NAMALWA (cell line): ENCODE measurements at places on chromosomes 5 and 9.

GRCh38 chr5:68292316-68292715, 76.8 kb downstream of the PIK3R1 start:
- no peak for DNase-seq

DNA sequence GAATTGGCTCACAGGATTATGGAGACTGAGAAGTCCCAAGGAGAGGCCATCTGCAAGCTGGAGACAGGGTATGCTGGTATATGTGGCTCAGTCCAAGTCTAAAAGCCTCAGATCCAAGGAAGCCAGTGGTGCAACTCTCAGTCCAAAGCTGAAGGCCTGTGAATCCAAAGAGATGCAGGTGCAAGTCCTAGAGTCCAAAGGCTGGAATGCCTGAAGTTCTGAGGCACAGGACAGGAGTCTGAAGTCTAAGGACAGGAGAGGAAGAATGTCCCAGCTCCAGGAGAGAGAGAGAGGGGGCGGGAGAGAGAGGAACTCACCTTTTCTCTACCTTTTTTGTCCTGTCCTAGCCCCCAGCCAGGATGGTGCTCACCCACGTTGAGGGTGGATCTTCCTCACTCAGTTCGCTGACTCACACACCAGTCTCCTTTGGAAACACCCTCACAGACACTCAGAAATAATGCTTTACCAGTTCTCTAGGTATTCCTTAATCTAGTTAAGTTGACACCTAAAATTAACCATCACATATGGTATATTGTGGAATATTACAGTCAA, 49.6 kb downstream of the KCNN2 start:
- no peak for DNase-seq

- no peak for DNase-seq
Measured at GRCh38 chr9:14097666-14098415, 216.1 kb downstream of the NFIB start.

GRCh38 chr5:36728697-36729543, 122.5 kb downstream of the SLC1A3 start:
- peak; percentile 91 for DNase-seq

- no peak for DNase-seq
Measured at GRCh38 chr9:127973169-127974000, 7.4 kb downstream of the EEIG1 start.

DNA sequence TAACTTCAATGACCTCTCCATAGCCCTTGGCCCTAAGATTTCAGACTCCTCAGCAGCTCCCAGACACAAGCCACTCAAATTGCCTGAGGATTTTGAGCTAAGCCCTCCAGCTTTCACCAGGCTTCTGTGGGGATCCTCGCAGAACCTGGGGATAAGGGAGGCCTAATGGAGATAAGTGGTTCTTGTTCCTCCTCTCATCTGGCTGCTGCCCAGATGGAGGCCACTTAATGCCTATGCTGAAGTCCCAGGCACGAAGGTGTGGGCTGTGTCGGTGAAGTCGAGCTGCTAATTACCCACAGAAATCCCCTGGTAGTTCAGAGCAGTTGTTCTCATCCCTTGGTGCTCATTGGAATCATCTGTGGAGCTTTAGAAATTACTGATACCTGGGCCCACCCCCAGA, 10.3 kb upstream of the FAT2 start:
- DNase-seq = no peak

GRCh38 chr5:180868960-180869359, 7.9 kb upstream of the ZFP62 start:
- peak; percentile 77 for DNase-seq

DNA sequence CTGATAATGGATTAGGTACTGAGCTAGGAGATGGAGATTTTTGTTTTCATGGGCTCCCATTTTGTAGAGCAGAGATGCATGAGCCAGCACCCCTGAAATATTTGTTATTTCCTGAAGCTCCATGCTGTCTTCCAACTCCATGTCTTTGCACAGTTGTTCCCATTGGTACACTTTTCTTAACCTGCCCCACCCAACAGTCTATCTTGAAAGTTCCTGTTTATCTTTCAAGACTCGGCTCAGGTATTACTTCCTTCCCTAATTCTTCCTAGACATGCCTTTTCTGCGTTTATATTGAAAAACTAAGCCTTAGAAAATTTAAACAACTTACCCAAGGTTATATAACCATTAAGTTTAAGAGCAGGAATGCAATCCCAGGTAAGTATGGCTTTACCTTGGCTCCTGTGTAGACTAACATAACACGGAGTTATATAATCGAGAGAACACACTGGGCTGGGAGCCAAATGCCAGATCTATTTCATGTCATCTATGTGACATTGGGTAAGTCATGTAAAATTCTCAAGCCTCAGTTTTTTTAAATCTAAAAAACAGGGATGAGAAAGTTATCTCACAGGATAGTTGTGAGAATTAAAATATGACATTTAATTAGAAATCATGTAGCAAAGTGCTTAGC, 67.4 kb downstream of the LIX1 start:
- no peak for DNase-seq

DNA sequence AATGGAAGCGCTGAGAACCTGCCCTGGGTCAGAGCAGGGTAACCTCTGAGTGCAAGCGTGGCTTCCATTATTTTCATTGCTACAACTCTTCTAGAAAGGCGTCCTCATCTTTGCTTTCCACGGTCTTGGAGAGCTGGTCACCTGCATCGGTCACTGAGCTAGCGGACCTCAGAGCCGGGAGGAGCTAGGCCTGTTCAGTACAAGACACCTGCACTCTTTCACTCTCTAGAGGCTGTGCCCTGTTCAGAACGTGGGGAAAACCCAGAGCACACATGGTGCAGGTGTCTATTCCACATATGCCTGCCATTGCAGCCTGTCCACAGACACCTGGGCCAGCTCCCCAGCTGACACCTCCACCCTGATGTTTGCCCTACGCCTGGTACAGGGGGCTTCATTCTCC, 147.8 kb upstream of the IRX2 start:
- DNase-seq = no peak

DNA sequence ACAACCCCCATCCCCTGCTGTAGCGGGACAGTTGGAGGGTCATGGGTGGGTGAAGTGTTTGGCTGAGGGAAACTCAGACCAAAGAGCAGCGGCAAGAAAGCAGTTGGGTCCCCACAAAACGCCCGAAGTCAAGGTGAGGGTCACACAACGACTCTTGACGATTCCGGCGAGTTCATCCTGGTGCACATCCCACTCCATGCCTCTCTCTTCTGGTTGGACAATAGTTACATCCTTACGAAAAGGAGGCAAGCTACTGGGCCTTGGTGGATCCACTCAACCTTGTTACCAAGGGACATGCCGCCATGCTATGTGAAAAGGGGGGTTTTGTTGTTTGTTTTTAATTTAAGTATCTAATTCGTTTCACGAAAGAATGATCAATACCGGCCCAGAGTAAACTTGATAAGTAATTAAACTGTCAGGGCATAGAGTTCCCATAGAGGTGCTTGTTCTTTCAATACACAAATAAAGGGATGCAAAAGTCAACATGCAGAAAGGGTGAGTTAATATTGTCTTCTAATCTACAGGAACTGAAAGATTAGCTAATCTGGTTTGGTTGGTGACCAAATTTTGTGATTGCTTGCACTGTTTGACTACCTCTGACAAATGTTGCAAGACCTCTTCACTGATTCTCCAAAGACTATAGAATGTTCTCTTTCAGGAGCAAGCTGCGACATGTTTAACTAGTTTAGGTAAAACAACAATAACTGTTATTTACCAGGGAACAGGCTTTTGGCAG, 732 bp upstream of the SMIM15 start:
- DNase-seq = peak; percentile 10

- no peak for DNase-seq
Measured at GRCh38 chr9:17635115-17635890, 56.4 kb downstream of the SH3GL2 start.

DNA sequence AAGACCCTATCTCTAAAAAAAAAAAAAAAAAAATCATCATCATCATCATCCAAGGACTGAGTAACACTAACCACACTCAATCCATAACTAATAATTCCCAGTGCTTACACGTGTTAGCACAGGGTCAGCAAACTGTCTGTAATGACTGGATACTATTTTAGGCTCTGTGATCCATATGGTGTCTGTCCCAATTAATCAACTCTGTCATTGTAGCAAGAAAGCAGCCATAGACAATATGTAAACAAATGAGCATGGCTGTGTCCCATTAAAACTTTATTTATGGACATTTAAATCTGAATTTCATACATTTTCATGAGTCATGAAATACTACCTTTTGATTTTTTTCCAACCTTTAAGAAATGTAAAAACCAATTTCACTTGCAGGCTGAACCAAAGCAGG, 148.4 kb downstream of the SIL1 start:
- no peak for DNase-seq

DNA sequence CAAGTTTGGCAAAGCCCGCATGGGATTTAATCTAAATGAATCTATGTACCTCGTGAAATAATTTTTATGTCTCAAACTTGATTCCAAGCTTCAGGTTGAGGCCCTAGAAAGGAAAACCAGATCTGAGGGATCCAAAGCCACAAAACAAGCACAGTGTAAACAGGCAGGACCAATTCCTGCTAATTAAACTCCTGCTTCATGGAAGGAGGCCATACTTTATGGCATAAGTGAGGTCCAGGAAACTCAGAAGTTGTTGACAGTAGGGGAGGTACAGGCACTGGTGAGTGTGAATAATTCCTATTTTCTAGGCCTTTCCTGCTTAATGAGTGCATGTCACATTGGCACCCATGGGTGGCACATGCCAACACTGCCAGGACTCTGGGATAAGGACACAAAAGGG, 648.6 kb upstream of the SGCD start:
- no peak for DNase-seq

DNA sequence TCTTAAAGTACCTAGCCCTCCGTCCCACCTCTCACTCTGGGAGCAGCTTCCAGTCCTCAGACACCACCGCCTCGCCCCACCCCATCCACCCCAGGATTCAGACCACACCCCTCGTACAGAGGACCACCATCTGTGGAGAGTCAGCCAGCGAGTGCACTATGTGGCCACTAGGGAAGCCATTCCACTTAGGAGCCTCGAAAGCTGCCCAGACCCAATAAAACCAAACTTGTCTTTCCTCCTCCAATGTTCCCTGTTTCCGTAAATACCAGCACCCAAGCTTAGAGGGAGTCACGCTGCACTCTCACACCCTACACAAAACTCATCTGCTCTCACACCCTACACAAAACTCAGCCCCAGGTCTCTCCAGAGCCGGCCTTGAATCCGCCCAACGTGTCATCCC, 1.9 kb downstream of the GCNT4 start:
- peak; percentile 32 for DNase-seq

DNA sequence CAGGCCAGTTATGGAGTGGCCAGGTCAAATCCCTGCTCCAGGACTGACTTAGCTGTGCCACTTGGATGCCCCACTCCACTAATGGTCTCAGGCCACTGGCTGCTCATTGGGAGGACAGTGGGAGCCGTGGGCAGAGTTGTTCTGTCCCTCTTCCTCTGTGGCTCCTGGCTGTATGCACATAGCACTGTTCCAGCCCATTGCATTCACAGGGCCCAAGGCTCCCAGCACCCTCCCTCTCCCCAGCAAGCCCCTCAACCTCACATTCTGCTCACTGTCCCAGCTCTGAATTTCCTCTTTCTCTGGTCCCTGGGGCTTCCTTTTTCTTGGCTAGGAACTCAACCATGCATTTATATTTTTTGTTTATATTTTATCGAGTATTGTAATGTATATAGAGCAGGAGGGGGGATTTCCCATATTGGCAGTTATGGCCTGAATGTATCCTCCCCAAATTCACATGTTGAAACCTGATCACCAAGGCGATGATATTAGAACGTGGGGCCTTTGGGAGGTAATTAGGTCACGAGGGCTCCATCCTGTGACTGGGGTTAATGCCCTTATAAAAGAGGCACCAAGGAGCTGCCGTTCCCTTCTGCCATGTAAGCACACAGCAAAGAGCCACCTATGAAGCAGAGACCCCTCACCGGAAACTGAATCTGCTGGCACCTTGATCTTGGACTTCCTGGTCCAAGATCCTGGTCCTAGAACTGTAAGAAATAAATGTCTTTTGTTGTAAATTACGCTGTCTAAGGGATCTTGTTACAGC, 17.0 kb upstream of the MVB12B start:
- DNase-seq = no peak

- DNase-seq = no peak
Measured at GRCh38 chr9:84068872-84069271, 88.3 kb downstream of the RMI1 start.

DNA sequence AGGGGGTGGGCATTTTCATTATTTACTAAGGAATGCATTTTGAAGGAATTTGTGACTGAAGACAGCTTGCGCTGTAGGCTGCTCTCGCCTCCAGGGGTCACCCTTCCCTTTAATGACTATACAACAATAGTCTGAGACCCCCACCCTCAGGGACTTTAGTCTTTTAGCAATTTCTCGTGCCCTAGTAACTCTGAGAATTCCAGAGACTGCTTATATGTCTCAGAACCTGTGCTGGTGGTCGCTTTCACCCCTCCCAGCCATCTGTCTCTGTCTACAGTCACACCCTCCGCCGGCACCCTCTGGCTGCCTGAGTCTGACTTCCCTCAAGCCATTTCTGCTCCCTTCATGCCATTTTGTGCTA, 671.4 kb downstream of the NR2F1-AS1 start:
- DNase-seq = peak; percentile 36

GRCh38 chr5:15674716-15675115, 174.7 kb downstream of the FBXL7 start:
- DNase-seq = no peak

DNA sequence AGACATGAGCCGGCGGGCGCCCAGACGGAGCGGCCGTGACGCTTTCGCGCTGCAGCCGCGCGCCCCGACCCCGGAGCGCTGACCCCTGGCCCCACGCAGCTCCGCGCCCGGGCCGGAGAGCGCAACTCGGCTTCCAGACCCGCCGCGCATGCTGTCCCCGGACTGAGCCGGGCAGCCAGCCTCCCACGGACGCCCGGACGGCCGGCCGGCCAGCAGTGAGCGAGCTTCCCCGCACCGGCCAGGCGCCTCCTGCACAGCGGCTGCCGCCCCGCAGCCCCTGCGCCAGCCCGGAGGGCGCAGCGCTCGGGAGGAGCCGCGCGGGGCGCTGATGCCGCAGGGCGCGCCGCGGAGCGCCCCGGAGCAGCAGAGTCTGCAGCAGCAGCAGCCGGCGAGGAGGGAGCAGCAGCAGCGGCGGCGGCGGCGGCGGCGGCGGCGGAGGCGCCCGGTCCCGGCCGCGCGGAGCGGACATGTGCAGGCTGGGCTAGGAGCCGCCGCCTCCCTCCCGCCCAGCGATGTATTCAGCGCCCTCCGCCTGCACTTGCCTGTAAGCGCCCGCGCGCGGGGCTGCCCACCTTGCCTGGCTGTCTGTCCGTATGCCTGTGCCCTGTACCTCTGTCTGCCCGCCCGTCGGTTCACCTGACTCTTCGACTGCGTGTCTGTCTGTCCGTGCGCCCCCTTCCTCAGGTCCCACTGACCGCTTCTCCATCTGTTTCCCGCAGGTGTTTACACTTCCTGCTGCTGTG, 412 bp downstream of the FGF18 start:
- DNase-seq = no peak

DNA sequence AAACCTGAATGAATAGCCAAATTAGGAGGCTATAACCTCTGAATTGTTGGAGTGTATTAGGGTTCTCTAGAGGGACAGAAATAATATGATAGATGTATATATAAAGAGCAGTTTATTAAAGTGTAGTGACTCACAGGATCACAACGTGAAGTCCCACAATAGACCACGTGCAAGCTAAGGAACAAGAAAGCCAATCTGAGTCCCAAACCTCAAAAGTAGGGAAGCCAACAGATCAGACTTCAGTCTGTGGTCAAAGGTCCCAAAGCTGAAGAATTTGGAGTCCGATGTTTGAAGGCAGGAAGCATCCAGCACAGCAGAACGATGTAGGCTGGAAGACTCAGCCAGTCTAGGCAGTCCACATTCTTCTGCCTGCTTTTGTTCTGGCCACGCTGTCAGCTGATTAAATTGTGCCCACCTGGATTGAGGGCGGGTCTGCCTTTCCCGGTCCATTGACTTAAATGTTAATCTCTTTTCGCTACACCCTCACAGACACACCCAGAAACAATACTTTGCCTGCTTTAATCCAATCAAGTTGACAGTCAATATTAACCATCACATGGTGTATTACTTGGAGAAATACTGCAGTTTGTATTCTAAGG, 550.6 kb downstream of the CDH10 start:
- no peak for DNase-seq
